ENCODE measurements at places on chromosomes 13 and 19.

DNA sequence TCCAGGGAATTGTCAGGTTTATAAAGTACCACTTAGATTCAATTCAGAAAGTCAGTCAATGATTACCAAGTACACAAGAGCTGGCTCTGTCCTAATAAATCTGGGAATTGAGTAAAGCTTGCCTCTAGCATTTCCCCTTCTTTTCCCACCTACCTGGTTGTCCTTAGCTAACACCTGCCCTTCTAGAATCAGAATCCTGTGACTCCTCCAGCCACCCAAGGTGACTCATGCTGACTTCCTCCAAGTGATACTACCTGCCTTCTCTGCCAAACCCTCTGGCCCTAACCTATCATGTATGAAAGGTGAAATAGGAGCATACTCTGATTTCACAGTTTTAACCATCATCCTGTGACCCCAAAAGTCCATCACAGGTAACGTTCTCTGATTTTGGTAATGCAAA, 151.2 kb downstream of the DIAPH3 start:
- DNase-seq: no peak

GRCh38 chr13:70950664-70951063, 842.4 kb upstream of the KLHL1 start:
- no peak for DNase-seq

DNA sequence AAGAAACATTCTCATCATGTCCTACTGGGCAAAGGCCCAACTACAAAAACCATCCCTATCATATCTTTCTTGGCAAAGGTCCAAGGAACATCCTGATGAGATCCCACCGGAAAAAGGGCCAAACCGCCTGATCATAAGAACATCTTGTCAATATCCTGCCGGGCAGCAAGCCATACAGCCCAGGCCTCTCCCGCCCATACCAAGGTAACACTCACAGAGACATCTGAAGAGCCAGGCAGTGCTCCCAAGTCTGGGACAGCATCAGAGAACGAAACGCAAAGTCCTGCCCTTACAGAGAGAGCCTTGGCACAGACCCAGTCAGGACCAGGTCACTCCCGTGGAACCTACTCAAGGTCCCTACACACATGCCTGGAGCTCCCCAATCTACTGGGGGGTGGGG, 18.5 kb upstream of the ZNF331 start:
- no peak for DNase-seq

- no peak for DNase-seq
These were observed 169.0 kb downstream of the TBC1D4 start for GRCh38 chr13:75312884-75313520.

DNA sequence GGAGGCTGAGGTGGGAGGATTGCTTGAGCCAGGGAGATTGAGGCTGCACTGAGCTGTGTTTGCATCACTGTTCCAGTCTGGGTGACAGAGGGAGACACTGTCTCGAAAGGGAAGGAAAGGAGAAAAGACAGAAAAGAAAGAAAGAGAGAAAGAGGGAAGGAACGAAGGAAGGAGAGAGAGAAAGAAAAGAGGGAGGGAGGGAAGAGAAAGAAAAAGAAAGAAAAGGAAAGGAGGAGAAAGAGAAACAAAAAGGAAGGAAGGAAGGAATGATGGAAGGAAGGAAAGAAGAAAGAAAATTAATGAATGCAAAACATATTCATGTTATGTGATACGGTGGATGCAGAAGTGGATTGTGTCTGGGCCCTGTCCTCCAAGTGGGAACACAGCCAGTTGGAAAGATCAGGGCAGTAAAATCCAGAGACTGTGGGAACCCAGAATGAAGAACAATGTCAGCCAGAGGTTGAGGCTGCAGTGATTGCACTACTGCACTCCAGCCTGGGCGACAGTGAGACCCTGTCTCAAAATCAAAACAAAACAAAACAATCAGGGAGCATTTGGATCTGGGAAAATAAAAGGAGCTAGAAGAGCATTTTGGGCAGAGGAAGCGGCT, 6.2 kb downstream of the PHLDB3 start:
- DNase-seq: no peak

DNA sequence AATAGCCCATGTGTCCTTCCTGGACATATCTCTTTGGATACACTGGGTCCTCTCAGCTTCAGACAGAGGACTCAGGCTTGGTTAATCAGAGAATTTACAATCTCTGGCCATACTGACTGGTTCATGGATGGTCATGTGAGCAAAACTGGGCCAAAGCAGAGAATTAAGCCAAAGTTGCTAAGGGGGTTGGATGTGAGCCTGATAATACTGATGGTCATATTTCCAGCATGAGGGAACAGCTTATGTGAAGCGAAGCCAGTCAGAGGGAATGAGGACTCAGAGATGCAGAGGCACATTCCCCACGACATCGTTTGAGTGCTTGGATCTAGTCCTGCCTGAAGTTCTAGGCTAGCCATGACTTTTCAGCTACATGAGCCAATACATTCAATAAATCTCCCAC, 22.0 kb upstream of the LRRC4B start:
- DNase-seq: no peak

- DNase-seq: no peak
These were observed 19.2 kb downstream of the GPX4 start for GRCh38 chr19:1122972-1123363.

- no peak for DNase-seq
These were observed 46.1 kb downstream of the TMED1 start for GRCh38 chr19:10789866-10790265.

DNA sequence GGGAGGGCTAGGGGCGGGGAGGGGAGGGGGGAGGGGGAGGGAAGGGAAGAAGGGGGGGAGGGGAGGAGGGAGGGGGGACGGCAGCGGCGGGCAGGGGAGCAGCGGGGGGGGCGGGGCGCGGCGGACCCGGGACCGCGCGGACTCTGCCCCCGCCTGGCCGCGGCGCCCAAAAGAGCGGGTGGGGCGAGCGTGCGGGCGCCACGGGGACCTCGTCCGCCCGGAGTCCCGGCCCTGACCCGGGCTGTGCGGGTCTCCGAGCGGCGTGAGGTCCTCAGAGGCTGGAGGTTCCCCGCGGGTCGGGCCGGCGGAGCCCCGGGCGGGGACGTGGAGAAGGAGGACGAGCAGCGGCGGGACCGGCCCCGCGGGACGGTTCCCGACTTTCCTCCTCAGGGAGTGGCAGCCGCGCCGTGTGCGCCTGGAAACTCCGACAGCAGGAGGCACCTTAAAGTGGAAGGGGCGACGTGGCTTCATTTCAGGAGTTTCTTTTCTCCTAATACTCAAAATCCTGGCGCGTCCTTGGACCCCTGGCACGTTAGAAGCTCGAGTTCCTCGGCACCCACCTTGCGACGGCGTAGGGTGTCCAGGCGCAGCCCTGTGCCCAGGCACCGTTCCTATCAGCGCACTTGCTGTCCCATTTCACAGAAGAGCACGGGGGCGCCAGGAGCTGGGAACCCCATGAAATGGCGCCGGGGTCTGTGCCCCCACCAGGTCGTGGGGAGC, 518 bp upstream of the PLPP2 start:
- no peak for DNase-seq

- no peak for DNase-seq
These were observed 545.1 kb downstream of the EFNB2 start for GRCh38 chr13:105990256-105990958.

DNA sequence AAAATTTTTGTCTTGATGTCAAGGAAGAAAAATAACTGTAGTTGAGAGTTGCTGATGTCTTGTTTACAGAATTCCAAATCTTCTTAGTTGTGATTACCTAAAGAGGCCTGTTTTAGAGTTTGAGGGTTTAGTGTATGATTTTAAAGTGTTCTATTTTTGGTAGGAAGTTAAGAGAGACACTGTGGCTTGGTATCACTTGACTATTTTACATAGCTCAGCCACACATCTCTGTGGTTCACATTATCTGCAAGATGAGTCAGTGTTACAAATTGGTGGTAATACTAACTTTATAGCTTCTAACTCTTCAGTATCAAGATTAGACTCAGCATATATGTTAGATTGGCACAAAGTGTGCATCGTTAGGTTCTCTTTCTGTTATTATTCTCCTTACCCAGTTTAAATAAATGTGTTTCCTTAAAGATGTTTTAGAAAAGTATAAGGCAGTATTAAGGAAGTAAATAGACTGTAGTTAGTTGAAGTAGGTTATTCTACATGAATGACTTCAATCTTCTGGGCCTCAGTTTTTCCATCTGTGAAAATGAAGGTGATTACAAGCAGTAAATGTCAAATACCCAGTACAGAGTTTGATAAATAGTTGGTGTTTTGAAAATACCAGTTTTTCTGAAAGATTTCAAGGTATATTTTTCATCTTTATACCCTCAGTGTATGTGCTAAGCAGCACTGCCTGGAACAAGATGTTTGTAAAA, 33.4 kb downstream of the COG6 start:
- no peak for DNase-seq

DNA sequence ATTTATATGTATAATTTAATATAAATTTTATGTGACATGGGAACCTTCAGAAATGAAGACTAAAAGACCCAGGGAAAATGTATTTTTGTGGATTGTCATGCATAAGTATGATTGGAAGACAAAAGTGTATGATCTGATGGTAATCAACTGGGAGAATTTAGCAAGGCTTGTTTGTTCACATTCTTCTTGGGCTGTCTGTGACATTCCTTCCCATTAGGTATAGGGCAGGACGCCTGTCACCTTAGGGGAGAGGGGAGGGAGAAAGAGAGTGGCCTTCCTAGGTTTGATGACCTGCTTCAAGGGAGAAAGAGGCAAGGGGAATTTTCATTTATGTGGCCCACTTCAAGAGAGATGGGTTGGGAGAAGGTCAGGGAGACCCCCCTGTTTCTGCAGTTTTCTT, 22.4 kb downstream of the PIBF1 start:
- DNase-seq: no peak

- DNase-seq: no peak
These were observed 41.2 kb upstream of the UBAC2 start for GRCh38 chr13:99159331-99160061.

- no peak for DNase-seq
These were observed 31.6 kb downstream of the SHISA2 start for GRCh38 chr13:26019881-26020870.

DNA sequence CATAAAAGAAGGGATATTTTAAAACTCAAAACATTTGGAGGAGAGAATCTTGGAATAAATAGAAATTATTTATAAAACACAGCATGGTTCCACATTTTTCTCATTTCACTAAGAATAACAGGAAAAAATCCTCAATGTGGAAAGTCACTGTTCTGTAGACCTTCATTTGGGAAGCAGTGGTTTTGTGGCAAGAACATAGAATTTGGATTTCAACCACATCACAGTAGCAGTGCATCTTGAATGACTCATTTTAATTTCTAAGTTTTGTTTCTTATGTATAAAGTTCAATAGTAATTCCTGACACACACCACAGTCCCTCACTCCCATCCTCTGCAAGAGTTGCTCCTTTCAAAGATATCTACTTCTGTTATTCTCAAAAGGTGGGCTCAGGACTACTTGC, 264.0 kb downstream of the ENOX1 start:
- DNase-seq: no peak

DNA sequence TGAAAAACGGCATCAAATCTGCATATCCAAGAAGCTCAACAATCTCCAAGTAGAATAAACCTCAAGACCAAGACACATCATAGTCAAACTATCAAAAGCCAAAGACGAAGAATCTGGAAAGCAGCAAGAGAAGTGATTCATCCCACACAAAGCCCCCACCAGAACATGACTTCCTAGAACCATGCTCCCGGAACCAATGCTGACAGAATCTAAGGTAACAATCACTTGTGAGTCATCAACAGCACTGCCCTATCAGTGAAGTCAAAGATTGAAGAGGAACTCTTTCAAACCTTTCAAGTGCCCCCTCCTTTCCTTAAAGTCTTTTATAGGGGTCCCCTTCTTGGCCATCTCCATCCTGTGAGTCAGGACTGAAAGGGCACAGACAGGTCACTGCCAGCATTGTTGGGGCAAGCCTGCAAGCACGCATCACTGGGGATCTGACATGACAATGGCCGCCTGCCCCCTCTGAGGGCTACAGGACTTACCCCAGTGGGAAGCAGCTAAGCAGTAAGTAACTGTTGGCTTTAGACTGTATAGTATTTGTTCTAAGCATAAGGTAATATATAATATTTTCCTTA, at the start of gene CCDC70:
TSS of gene CCDC70 (plus strand) at position 247 of the 578 bp plus-strand sequence. CDS start 3,443 bp downstream, outside the sequence.
- no peak for DNase-seq

DNA sequence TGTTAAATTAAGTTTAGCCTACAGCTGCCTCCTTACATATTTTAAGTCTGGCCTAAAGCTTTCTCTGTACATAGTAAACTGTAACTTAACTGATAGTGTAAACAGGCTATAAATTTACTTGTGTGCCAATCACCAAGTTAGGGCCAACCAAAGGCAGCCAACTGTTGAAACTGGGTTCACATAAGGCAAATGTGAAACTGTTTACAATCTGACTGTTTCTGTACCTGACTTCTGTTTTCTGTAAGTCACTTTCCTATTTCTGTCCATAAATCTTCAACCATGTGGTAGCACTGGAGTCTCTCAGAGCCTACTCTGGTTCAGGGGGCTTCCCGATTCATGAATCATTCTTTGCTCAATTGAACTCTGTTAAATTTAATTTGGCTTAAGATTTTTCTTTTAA, 103.1 kb downstream of the RAP2A start:
- DNase-seq: no peak

DNA sequence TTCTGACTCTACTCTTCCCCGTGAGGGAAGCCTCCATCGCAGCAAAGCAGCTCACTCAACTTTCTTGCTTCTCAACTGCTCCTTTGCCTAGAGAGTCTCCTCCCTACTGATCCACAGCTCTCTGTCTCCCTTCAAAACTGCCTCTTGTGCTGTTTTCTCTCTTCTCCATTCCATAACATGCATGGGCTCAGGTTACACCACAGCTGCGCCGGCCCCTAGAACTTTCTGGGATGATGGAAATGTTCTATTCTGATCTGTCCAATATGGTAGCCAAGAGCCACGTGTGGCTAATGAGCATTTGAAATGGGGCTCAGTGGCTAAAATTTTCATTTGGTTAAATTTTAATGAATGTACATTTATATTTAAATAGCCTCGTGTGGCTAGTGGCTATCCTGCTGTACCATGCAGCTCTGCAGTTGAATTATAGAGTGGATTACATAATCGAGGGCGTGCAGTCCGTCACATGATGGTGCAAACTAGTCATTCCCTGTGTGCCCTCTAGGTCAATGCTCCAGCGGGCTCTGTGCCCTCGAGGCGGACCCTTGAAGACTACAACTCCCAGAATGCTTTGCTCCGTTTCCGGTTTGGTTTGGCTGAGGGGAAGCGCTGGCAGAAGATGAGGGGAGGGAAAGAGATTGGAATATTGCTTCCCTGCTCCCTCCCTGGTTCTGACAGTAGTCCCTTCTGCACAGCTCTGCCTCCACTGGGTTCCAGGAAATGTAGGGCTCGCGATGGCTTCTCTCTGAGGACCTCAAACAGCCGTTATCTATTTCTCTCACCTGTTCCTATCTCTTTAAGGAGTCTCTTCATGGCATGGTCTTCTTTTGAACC, 109.8 kb downstream of the CACNA1A start:
- no peak for DNase-seq

DNA sequence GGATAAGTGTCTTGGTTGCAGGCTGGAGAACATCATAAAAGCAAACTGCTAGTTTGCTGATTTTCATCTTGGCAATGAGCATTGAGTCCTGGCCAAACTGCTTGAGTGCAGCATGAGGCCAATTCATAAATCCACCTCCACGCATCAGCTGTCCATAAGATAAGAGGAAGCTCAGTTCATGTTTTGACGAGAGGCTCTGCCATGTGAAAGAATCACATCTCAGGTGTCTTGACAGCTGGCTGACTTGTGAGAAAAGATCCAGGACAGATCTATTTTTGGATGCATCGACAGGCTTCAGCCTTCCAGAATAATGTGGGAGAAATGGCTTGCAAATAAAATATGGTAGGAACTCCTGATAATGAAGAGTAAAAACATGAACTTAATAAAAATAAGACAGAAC, 5.4 kb upstream of the ZNF682 start:
- no peak for DNase-seq

Data from effector CD4-positive, alpha-beta T cell (primary cell).